ENCODE measurements at places on chromosomes 5 and 9.

DNA sequence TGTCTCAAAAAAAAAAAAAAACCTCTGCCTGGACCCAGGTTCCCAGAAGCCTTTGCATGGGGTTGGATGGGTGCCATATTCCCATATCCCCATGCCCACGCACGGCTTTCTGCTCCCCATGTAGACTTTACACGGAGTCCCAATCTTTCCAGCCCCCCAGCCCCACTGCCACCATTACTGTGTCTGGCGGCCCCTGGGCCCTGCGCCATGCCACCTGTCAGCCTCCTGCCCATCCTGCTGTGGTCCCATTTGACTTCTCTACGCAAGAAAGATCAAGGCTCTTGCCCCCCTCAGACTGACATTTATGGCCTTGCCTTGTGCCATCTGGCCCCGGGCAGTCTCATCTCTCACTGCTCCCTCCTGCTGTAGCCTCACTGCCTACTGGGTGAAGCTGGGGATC, 6.5 kb upstream of the AK1 start:
- DNase-seq, result no peak

DNA sequence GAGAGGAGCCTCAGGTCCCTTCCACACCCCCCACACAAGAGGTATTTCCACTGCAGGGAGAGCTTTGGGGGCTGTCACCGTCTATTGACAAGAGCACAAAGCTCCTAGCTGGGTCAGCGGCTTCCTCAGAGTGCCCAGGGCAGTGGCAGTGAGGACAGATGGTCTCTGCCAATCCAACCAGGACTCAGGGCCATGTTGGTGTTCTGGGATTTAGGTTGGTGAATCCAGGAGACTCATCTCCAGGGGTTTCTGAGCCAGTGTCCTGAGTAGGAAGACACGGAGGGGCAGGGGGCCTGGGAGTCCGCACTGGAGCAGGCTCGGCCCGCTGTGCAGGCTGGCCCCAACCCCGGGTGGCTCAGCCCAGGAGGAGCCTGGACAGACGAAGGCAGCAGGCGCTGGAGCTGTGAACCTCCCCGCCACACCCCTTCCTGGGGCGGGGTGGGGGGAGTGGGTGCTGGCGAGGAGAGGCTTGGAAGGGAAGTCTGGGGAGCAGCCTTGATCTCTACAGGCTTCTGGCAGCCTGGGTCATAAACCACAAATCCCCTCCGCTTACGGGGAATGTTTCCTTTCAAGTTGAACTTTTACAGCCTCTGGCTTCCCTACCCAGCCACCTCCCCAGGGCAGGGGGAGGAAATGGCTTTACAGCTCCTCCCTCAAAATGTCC, 19.6 kb downstream of the CRB2 start:
- DNase-seq, result peak; percentile 10

GRCh38 chr5:180142824-180143610, 66.0 kb downstream of the RASGEF1C start:
- no peak for DNase-seq

GRCh38 chr5:145236983-145237382, 598.2 kb downstream of the PRELID2 start:
- no peak for DNase-seq

DNA sequence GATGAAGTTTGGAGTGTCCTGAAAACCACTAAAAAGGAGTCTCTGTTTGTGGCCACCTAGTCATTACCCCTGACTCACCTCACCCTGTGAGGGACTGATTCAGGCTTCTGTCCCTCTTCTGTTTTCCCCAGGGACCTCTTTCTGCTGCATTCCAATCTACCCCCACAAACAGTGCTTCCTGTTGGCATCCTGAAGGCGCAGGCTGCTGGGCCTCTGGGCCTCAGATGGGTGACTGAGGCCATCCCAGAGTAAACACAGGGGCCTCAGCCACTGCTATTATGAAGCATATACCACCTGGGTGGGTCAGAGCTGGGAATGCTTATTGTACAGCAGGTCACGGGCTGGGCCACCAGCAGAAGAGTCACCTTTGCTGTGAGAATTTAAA, 20.0 kb downstream of the MORN5 start:
- DNase-seq, result no peak

DNA sequence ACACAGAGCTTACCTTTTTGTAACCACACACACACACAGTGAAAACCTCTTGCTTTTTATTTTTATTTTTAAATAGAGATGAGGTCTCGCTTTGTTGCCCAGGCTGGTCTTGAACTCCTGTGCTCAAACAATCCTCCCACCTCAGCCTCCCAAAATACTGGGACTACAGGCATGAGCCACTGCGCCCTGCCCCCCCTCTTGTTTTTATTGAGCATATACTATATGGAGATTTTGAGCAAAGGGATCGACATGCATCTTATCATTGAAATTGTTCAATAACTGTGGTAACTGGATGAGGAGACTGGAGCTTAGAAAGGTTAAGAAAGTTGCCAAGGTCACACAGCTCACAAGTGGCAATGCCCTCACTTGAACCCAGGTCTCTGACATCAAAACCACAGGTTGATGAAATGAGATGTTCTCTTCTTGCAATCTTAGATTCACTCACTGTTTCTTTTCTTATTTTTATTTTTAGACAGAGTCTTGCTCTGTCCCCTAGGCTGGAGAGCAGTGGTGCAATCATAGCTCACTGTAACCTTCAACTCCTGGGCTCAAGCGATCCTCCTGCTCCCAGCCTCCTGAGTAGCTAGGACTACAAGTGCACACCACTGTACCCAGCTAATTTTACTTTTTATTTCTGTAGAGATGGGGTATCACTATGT, 26.8 kb upstream of the STXBP1 start:
- peak; percentile 62 for DNase-seq

- DNase-seq, result no peak
These were observed 591.7 kb downstream of the ACTL7B start for GRCh38 chr9:108264093-108264492.

DNA sequence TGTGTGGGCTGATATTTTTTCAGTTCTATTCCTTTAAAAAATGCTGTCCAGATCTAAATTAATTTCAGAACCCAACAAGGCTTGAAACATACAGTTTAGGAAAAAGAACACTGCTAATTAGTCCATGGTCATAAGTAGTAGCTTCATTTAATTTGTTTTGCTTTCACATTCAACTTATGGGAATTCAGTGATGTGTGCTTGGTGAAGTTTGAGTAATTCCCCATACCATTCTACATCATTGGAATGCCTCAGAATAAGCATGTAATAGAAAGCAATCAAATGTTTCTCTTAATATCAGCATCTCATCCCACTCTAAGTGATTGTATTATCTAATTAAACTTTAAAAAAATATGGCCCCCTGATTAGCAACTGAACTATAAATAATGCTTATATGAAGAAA, 2.7 kb downstream of the CNTLN start:
- peak; percentile 58 for DNase-seq

- no peak for DNase-seq
These were observed 155.2 kb upstream of the KCNN2 start for GRCh38 chr5:114206640-114207039.

DNA sequence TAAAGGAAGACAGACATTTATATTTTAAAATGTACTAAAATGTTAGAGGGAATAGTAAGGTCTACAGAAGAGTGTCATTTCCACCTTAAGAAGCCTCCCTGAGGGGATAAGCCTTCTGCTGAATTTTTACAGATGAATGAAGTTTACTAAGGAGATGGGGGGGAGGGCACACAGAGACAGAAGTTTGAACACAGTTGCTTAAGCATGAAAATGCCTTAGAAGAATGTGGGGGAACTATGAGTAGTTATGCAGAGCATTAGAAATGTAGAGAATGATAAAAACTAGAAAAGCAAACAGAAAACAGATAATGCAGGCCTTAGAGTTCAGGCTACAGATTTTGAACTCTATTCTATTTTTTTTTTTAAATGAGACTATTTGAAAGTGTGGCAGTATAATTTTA, 232.2 kb upstream of the VLDLR start:
- DNase-seq, result no peak

DNA sequence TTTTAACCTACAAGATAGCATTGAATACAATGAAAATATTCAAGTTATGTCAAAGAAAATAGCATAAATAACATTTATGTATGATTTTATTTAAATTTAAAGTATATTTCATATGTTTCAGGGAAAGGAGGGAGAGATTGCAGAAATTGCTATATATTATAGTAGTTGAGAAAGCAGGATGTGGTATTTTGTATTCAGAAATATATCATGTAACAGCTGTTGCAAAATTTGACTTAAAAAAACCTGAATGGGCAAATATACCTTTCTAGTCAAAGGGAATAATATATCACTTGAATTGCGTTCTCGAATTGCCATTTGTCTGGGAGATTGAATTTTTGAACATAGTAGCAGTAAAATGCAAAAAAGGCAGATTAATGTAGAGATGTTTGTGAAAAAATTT, 80.6 kb downstream of the PAM start:
- peak; percentile 36 for DNase-seq

DNA sequence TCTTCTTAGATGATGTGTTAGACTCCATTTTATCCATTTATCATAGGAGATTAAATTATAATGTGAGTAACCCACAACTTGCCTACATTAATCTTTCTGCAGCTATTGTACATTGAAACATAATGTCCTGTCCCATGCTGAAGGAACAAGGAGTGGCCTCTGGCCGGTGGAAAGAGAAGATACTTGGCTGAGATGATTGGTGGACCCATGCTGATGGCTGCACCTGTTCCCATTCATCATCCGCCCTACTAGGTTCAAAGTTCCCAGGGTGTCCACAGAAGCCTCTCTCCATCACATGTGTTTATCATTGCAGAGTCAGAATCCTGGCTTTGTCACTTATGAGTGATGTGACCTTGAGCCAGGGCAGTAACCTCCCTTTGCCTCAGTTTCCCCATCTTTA, 24.7 kb downstream of the FBXL7 start:
- no peak for DNase-seq

DNA sequence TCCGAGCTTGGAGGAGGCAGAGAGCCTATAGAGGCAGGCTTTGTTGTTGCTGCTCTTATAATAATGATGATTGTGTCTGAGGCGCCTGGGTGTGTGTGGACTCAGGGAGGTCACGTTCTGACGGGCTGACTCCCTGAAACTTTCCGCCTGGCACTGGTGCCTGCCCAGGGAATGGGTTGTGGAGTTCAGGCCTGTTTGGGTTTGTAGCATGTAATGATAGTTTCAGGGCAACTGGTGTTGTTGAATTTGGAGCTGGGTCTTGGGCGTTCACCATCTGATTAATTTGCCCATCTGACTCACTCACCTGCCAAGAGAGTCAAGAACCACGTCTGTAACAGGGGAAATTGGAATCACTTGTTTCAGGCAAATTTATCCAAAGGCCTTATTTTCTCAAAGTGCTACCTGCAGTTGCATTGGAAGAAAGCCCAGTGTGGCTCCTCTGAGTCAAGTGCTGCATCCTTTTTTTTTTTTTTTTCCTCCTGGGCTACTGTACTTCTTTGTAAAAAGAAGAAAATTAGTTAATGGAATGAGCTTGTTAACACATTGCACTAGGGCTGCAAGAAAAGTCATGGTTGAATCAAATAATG, 386.5 kb downstream of the GADD45G start:
- DNase-seq, result no peak

- DNase-seq, result no peak
These were observed 28.7 kb upstream of the PALM2AKAP2 start for GRCh38 chr9:109751253-109751652.

DNA sequence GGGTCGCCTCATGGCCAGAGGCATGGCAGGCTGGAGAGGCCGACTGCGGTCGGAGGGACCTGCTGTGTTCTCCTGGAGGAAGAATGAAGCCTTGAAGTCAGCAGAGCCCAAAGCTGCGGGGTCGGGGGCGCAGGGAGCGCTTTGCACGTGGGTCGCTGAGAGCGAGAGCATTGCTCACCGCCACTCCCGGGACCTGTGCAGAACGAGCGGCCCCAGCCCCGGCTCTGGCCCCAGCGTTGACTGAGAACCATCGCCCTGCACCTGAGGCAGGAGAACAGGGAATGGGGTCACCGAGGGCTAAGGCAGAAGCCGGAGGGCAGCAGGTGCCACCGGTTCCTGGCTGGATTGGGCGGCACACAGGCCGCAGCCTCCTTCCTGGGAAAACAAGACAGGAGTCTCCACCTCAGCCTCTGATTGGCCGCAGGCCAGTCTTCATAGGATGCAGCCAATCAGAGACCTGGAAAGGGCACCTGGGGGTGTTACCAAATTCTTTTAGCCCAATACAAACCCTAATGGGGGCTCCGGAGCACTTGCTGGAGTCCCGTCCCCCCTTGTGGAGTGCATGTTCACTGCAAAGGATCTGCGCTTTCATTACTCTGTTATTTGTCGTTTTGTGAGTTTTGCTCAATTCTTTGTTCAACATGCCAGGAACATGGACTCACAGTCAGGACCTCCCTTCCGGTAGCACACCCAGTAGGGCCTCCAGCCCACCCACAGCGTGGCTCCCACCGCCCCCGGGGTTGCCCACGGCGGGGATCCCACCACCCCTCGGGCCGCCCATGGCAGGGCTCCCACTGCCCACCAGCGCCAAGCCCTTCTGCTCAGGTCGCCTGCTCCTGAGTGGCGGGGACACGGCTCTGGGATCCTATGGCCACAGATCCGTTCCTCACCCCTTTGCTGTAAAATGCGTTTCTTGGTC, 24.7 kb upstream of the SLC6A19 start:
- no peak for DNase-seq

DNA sequence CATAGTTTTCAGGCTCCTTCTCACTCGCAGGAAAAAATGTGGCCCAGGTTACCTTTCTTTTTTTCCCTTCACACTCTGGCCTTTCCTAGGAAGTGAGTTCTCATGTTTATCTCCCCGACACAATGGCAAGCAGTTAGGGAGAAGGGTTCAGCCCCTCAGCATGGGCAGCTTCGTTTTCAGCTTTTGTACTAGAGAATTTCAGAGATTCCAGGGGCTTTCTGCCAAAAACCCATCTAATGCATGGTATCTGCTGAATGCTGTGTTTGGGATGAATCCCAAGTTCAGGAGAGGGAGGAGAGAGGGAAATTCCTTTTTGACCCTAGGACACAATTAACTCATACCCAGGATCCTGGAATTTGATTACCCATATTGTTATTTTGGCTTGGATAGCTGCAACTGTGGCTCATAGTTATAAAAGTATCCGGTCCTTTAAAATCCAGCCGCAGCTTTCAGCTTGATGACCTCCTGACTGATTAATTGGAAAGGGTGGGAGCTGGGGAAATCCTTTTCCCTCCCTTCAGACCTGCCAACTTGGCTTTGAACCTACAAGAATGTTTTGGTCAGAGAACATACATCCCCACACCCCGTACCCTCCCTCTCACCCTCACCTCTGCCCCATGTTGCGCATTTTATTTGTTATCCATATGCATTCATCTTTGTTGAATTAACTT, 78.4 kb downstream of the TMEM252 start:
- DNase-seq, result no peak

GRCh38 chr5:74034733-74035132, 408.7 kb downstream of the ARHGEF28 start:
- no peak for DNase-seq

- DNase-seq, result peak; percentile 96
These were observed 47.0 kb upstream of the PLIN2 start for GRCh38 chr9:19174127-19174912.

- peak; percentile 97 for DNase-seq
These were observed 33.0 kb downstream of the FKBP15 start for GRCh38 chr9:113187929-113188595.

- no peak for DNase-seq
These were observed 253.3 kb downstream of the CTNND2 start for GRCh38 chr5:11650936-11651335.

GRCh38 chr9:92242260-92243136, 51.0 kb downstream of the IARS1 start:
- peak; percentile 48 for DNase-seq

GRCh38 chr5:168917947-168918600, 338.9 kb upstream of the PANK3 start:
- no peak for DNase-seq
